ENCODE measurements at places on chromosomes 1 and 21.

GRCh38 chr1:1122078-1122811 is 6.4 kb upstream of the C1orf159 start:
- peak; percentile 63 for DNase-seq

DNA sequence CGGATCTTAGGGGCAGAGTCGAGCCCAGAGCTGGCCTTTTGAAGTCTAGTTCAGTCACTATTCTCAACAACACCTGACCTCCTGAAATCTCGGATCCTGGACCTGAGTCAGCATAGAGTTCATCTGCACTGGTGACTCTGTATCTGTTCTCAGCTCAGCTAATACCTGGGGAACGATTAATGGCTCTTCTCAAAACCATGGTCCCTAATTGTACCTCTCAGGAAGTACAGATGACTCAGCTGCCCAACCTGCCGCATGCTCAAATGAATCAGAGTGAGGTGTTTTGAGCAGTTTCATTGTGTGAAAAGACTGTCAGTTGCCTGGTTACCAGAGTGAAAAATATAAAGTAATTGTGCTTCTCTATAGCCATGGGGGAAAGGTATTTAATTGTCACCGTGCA is 89.2 kb downstream of the SLC35F3 start:
- peak; percentile 54 for DNase-seq

DNA sequence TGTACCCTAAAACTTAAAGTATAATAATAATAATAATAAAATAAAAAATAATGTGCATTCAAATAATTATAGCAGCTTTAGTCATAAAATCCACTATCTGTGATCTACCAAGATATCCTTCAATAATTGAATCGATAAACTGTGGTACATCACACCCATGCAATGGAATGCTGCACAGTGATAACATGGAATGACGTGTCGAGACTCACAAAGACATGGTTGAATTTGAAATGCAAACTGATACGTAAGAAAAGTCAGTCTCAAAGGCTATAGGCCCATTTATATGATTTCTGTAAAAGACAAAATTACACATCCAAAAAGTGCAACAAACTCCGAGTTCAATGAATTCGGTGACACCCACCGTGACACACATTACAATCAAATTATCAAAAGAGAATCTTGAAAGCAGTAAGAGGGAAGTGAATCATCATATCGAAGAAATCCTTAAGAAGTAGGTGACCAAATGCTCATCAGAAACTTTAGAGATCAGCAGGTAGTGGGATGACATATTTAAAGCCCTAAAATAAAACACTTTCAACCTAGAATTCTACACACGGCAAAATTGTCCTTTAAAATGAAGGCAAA is 5.2 kb upstream of the SPRR2E start:
- DNase-seq: no peak

DNA sequence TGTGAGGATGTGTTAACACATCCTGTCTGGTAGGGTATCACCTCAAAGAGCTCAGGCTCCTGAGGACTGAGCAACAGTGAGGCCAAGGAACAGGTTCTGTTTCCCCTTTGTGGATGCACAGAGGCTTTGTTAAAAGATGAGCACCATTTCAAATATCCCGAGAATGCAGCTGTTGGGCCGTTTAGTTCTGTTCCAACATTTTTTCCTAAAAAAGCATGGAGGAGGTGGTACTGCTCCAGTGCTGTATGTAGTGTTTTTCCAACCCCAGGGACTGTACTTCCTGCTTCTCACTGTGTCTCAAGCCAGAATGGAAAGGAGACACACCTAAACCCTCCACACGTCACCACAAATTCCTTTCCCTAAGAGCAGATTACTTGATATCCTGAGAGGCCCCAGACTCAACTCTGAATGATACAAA is 53.8 kb upstream of the BCL10 start:
- peak; percentile 91 for DNase-seq

- DNase-seq: no peak
Observed at GRCh38 chr1:85378534-85378933, 86.4 kb downstream of the DDAH1 start.

DNA sequence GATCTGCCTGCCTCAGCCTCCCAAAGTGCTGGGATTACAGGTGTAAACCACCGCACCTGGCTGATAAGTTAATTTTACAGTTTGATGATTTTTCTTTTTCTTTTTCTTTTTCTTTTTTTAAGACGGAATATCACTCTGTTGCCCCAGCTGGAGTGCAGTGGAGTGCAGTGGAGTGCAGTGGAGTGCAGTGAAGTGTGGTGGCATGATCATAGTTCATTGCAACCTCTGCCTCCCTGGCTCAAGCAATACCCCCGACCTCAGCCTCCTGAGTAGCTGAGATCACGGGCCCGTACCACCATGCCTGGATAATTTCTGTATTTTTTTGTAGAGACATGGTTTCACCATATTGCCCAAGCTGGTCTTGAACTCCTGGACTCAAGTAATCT is 84.4 kb upstream of the CXADR start:
- DNase-seq: no peak

GRCh38 chr1:177977141-177977540 is 7.3 kb upstream of the SEC16B start:
- no peak for DNase-seq

DNA sequence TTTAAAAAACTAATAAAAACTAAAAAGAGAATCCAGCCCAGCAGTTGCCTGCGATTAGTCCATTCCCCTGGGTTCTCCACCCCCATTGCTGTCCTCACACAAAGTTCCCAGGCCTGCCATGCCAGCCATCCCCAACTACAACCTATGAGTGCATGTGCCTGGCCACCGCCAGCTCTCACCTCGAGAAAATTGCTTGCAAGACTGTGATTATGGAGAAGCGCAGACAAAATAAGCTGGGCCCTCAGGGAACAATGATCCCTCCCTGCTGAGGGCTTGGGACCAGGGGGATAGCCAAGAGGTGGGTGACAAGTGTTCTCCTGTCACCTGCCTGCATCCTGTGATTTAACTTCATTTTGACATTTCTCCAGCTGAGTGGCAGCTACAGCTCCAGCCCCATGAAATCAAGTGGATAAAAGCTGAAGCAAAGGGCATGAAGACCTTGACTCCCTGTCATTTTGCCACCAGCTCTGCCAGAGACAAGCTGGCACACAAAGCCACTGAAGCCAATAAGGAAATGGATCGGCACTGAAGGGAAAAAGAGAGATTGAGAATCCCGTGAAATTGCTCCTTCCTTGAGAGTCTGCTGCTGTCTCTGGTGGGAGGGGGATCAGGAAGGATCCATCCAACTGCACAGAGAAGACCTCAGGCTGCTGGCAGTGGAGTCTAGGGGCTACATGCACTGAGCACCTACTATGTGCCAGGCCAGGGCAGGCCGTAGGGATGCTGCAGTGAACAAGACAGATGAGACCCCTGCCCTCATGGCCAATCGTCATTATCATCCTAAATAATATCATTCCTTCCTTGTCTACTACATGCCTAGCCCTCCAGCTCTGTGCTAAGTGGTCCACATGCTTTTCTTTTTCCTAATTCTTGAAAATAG is 40.7 kb downstream of the MATN1 start:
- no peak for DNase-seq

DNA sequence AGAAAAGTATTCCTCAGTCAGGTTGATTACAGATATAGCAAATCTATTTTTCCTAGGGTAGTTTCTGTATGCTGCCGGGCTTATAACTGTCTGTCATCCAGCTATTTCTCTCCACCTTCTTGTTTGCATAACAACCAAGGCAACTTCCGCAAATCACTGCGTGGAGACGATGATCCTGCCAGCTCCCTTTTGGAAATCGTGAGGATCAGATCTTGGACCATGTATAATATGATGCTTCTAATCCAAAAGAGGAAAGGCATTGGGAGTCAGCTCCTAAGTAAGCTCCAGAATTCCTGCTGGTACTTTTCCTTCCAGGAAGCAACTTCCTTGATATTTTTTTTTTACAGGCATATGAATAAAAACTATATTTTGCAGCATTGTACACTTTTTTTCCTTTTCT is 445 bp upstream of the RGS4 start:
- no peak for DNase-seq

- no peak for DNase-seq
Observed at GRCh38 chr1:78143673-78144072, 97.9 kb downstream of the GIPC2 start.

- DNase-seq: peak; percentile 29
Observed at GRCh38 chr1:52727114-52727586, 897 bp downstream of the ZYG11B start.

- no peak for DNase-seq
Observed at GRCh38 chr1:64287071-64287470, 83.6 kb downstream of the UBE2U start.

- no peak for DNase-seq
Observed at GRCh38 chr1:28516518-28516956, 10.7 kb downstream of the RCC1 start.
